Fibroblast of the aortic adventitia (primary cell): ENCODE measurements at places on chromosomes 12 and 14. TPM values are rescaled to one million over a fixed set of nuclear protein-coding genes. Genes with fewer than 3 reads are reported as not detected.
A peak's percentile ranks its signal among the peaks of the same experiment; 100 is the strongest.

- no peak for DNase-seq
Measured at GRCh38 chr14:48333221-48333920, 658.0 kb upstream of the MDGA2 start.

- no peak for DNase-seq
Measured at GRCh38 chr12:82596483-82596882, 90.2 kb upstream of the TMTC2 start.

DNA sequence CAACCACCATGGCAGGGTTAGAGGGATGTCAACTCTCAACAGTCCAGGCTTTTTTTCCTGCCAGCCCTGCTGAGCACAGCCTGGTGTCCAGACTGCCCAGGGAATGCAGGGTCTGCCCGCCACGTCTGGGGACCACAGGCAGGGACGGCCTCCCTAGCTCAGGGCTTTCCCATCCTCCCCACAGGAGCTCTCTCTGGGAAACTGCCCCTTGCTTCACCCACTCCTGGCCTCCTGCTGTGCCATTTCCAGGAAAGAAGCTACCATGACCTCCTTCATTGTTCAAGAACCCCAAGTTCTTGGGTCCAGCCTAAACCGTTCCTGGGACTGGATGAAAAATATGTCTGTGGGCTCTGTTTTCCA, 4.8 kb downstream of the SCNN1A start:
- no peak for DNase-seq

GRCh38 chr12:27762757-27763156, 17.3 kb upstream of the KLHL42 start:
- DNase-seq = no peak

GRCh38 chr14:51653079-51653774, 1.5 kb downstream of the FRMD6 start:
- DNase-seq = peak; percentile 91

DNA sequence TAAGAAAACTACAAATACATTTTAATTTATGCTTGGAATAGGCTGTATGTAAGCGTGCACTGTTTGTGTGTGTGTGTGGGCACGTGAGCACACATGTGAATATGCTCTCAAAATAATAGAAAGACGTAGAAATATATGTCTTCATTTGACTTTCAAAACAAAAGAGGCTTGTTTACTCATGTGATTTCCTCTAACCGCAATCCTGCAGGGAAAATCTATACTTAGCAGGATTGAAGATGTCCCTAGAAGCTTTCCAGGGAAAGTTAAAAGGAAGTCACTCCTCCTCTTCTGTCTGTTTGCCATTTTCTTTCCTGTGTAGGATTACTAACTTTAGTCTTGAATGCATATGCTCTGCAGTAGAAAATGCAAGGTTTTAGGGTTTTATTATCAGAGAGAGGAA, 404.7 kb downstream of the MDGA2 start:
- no peak for DNase-seq

DNA sequence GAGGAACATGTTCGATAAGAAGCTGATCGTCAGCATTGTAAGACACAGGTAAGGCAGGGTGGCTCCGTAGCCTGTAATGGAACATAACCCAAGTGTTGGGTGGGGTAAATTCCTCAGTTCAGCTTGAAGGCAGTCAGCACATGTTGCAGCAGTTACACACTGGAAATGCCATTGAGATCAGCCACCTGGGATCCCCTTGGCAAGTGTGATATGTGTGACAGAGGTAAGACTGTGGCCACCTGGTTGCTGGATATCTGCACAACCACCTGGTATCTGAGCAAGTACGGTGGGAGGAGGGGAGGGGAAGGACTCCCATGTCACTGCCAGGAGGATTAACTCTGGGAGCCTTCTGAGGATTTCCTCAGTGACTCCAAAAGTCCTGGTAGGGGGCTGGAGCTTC, 158.0 kb upstream of the CAND1 start:
- no peak for DNase-seq

GRCh38 chr14:93033983-93034670, 81.6 kb downstream of the ITPK1 start:
- DNase-seq = no peak

DNA sequence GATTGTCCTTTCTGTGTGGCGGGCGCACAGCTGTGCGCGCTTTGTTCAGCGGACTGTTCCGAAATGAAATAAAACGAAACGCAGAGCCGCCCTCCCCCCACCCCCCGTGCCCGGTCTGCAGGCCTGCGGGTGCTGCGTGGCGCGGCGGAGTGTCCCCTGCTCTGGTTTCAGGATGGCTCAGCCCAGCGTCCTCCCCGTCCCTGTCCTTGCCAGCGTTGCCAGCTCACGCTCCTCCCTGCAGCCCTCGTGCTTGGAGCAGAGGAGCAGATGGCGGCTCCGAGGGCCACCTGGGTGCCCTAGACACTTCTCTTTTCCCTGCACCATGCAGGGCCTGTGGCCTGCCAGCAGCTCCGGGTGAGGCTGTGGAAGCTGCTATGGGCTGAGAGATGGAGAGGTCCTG, 17.5 kb upstream of the BEGAIN start:
- no peak for DNase-seq

- DNase-seq = peak; percentile 46
Measured at GRCh38 chr12:24222968-24223367, 273.5 kb upstream of the SOX5 start.

DNA sequence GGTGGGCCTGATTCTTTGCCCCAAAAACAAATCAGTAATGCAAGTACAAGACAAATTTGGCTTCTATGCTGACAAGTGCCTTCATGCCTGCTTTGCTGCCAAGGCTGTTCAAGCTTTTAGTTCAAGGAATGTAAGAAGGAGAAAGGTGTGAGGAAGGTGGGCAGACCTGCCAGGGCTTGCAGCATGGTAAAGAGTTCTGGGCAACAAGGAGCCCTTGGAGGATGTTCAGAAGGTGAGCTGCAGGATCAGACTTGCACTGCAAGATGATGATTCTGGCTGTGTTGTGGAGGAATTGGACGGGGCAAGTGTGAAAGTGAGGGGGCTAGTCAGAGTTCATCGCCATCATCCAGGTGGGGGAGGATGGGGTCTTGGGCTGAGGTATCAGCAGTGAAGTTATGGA, 167.9 kb downstream of the NUAK1 start:
- DNase-seq = no peak

DNA sequence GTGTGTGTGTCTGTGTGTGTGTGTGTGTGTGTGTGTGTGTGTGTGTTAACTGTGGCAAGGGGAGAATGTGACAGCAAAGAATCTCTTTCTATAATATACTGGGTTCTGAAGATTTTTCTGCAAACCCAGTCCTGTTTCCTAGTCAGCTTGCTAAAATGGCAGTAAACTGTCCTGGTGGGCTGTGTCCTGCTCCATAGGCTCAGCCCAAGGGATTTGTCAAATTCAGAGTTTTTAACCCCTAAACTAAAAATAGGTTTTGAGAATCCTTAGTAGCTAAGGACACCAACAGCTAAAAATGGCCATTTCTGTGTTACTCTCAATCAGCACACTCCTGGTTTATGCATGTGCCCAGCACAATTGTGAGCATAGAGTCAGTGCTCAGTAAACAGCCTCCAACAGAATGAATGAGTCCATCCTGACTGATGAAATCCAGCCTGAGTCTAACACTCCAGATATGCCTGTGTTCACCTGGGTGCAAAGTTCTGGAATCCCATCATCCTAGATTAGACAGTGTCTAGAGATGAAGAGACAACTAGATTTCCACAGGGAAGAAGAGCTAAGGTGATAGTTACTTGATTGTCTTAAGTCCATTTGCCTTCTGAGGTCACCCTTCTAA, 192.6 kb downstream of the TTC6 start:
- DNase-seq = no peak

- DNase-seq = no peak
Measured at GRCh38 chr14:74348241-74348734, at the start of gene VRTN. Gene VRTN, plus strand, starts transcription at chr14:74348471. Its CDS starts 8,313 bp downstream, at chr14:74356784.

DNA sequence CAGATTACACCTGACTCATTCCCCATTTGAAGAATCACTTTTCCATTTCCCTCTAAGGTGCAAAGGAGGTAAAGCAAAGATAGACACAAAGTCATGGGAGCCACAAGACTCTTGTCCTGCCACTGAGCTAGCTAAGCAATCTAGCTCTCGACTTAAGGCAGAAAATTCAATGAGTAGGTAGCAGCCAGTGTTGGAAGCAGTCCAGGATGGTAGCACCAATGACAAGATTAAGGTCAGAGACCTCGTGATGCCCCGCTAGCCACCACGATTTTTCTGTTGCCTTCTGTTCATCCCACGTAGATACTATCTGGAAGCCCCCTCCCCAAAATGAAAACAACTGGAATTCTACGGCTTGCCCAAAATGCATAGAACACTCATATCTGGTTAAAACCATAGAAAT, 1.4 kb downstream of the VAMP1 start:
- DNase-seq = no peak

DNA sequence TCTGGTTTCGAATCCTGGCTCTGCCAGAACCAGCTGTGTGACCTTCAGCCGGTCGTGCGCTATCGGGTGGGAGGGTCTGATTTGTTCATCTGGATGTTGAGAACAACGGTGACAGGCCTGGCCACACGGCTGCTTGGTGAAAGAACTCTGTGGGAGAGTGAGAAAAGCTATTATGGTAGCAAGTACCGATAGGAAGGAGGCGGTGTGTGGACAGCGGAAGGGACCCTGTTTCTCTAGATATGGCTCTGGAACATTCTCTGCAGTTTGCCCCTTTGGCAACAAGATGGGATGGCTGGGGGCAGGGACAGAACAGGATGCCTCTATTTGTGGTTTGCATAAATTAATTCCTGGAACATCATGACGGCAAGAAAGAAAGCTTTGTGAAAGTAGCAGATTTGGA, 347.3 kb downstream of the AACS start:
- DNase-seq = no peak

- no peak for DNase-seq
Measured at GRCh38 chr12:89234324-89235114, 117.8 kb downstream of the DUSP6 start.

DNA sequence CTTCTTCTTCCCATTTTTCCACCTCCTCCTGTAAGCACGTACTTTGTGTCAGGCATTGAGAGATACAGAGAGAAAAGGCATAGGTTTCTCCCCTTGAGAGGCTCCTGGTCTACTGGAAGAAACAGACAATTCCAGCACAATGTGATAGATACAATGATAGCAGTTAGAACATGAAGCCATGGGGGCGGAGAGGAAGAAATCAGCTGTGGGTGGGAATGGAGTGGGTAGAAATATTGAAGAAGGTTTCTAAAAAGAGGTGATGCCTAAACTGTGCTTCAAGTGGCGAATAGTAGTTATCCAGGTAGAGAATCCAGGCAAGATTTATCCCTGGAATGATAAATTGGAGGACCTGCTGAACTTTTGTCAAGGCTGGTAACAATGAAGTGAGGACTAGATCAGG, 528.8 kb downstream of the NRXN3 start:
- no peak for DNase-seq

- DNase-seq = no peak
Measured at GRCh38 chr12:119036878-119037825, 55.8 kb downstream of the SRRM4 start.

KITLG gene
- 15.1 and 110 TPM in 2 replicates for total RNA-seq

ALDH1L2 gene
- 41.5 and 79.1 TPM in 2 replicates for total RNA-seq

GUCY2C gene
- total RNA-seq = not detected in 2 replicates

ACTR10 gene
- 92.7 and 229 TPM in 2 replicates for total RNA-seq

KRT73 gene
- total RNA-seq = not detected in 2 replicates

MYO1A gene
- total RNA-seq = 0.09 and 3.4 TPM in 2 replicates

CLEC4E gene
- not detected in 2 replicates for total RNA-seq

NTN4 gene
- total RNA-seq = 8.7 and 71.8 TPM in 2 replicates

TMEM30B gene
- total RNA-seq = 3.8 and 4.9 TPM in 2 replicates

STXBP6 gene
- total RNA-seq = 0.27 and 2.7 TPM in 2 replicates

GARIN6 gene
- not detected in 2 replicates for total RNA-seq

TSPAN31 gene
- 17.3 and 43.9 TPM in 2 replicates for total RNA-seq
